ENCODE measurements at places on chromosomes 7 and 10. TPM values are rescaled to one million over a fixed set of nuclear protein-coding genes. Genes with fewer than 3 reads are reported as not detected.

OPN4 gene
- polyA plus RNA-seq, result not detected

EEPD1 gene
- polyA plus RNA-seq, result 55.8 TPM

SUFU gene
- 27.0 TPM for polyA plus RNA-seq

ZPBP gene
- polyA plus RNA-seq, result 0.45 TPM

LLCFC1 gene
- 0.38 TPM for polyA plus RNA-seq

RTKN2 gene
- polyA plus RNA-seq, result 9.0 TPM

WNT8B gene
- polyA plus RNA-seq, result 0.44 TPM

OR2A14 gene
- polyA plus RNA-seq, result not detected

TACR2 gene
- polyA plus RNA-seq, result 1.8 TPM

Measured in spinal cord (tissue), 10 donors.